EH (cell line): ENCODE measurements at places on chromosomes 5 and 9.

GRCh38 chr5:153964880-153965645, 73.6 kb downstream of the FAM114A2 start:
- DNase-seq = peak; percentile 73

- no peak for DNase-seq
Observed at GRCh38 chr5:157273131-157273556, 7.2 kb downstream of the CYFIP2 start.

DNA sequence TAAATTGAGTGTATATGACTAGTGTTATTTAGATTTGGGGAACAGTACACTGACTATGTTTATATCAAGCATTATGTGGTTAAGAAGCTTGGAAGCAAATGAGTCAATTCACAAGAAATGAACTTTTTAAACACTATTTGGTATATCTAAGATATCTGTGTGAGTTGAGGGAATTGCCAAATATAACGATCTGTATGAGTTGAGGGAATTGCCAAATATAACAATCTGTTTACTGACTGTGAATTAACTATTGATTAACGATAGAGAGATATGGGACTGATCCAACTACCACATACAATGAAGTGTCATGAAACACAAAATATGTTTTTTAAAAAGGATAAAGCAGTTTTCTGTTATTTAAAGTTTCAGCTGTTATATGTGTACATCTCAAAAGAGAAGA, 301.4 kb downstream of the TENT4A start:
- no peak for DNase-seq

- DNase-seq = no peak
Observed at GRCh38 chr5:112697322-112697721, 40.4 kb upstream of the APC start.

- no peak for DNase-seq
Observed at GRCh38 chr5:176908675-176909368, 9.7 kb upstream of the HK3 start.

- DNase-seq = no peak
Observed at GRCh38 chr5:145984072-145984471, 47.7 kb downstream of the SH3RF2 start.

- DNase-seq = peak; percentile 1
Observed at GRCh38 chr5:90289837-90290236, 119.7 kb downstream of the CETN3 start.

- DNase-seq = peak; percentile 31
Observed at GRCh38 chr9:121771418-121771817, 120.0 kb downstream of the DAB2IP start.

GRCh38 chr5:128626536-128627090, 88.6 kb upstream of the FBN2 start:
- no peak for DNase-seq

DNA sequence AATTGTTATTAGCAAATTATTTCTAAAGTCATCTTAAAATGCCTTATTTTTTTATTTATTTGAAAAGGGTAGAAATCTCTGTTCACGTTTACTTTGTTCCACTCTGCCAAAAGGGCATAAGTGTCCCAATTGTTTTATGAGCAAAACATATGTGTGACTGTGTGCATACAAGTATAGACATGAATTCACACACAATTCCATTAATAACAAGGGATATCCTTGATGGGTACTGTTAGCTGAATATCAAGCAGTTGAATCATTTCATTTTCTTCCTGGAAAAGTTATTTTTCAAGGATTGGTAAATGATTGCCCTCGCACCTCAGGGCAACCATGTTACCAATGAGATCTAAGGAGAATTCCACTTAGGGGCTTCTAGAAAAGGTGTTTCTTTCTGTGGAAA, 92.1 kb upstream of the TAF11L2 start:
- DNase-seq = no peak

DNA sequence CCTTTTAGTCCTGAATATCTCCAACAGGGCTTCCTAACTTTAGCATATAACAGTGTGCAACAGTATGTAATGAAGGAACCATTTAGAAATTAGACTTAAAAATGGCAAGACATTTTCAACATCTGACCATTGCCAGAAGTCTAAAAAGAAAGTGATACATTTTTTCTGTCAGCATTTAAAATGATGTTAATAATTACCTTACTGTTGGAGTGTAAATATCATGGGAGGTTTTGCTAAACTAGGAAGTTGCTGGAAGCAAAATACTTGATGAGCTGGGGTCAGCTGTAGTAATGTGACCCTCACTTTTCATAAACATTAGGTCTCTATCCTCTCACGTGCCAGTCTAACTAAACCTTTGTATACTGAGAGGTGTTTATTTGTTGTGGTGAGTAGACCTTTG, 68.8 kb downstream of the NTRK2 start:
- DNase-seq = no peak

DNA sequence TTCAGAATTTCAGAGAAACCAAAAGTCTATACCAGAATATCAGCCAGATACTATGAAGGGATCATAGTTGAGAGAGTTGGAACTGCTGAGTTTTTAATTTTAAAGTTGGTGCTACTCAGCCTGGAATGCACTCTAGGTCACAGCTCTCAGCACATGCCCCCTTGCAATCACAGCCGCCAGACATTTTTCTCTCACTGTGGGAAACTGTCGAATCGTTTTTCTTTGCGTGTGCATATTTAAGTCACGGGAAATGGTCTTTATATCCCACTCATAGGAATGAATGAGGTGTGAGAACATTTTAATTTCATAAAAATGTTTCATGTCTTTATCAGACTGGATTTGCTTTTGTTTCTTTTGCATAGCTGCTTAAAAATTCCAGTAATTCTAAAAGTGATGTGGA, 12.2 kb upstream of the SPDL1 start:
- peak; percentile 24 for DNase-seq

DNA sequence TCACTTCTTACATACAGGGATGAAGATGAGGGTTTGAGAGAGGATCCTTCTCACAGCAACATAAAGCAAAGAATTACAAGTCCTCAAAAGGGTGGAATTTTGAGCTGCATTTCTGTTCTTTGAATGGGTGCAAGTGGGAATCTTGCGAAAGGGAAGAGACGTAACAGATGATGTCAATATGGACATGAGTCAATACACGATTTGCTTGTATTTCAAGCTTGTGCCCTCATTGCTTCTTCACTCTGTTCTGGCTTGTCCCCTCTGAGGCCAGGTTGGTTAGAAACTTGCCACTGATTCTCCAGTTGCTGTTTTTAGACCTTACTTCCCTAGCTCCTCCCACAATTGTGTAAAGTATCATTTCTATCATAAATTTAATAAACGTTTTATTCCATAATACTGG, 104.8 kb upstream of the CLINT1 start:
- no peak for DNase-seq

DNA sequence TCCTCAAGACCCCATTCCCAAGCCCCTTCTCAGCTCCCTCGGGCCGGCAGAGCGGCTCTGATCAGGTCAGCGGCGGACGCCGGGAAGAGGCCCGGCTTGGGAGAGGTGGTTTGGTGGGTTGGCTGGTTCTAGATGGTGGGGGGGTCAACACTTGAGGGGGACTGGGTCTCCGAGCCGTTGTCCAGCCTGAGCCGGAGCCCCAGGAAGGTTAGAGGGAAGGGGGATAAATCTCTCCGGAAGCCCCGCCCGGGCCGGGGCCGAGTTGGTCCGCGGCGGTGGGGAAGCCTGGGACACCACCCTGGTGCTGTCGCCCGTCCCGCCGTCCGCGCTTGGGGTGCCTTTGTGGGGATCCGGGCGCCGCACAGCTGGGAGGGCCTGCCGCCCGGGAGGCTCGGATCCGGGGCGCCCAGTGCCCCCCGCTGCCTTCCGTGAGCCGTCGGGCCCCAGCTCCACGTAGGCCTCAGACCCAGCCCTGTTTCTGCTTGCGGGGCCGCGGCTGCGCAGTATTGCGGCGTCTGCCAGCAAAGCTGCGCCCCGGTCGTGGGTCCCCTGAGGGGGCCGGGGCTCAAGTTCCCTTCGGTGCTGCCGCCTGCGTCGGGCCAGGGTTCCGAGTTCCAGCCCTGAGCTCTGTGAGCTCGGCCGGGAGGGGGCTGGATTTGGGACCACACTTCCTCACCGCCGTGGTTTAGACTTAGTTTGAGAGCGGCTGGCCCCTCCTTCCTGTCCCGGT, 542 bp upstream of the TRIM52 start:
- DNase-seq = peak; percentile 81

DNA sequence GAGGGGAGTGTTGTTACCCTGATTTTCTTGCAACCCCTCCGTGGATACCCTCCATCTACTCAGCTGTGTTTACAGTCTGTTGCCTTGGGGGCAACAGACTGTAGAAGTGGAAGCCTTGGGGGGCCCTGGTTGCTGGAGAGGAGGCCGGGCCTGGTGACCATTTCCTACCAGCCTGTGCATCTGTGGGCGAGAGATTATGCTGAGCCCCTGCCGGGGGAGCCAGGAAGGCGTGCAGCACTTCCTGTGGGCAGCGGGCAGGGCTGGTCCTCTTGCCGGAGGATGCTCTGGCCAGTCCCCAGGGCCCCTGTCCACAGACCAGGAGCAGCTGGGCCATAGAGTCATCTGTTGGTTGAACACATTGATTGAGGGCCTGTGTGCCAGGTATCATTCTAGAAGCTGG, 11.1 kb downstream of the ERGIC1 start:
- DNase-seq = no peak

- DNase-seq = no peak
Observed at GRCh38 chr9:133888809-133889491, 103.2 kb downstream of the VAV2 start.

- peak; percentile 66 for DNase-seq
Observed at GRCh38 chr5:111859533-111860270, 102.7 kb upstream of the NREP start.

DNA sequence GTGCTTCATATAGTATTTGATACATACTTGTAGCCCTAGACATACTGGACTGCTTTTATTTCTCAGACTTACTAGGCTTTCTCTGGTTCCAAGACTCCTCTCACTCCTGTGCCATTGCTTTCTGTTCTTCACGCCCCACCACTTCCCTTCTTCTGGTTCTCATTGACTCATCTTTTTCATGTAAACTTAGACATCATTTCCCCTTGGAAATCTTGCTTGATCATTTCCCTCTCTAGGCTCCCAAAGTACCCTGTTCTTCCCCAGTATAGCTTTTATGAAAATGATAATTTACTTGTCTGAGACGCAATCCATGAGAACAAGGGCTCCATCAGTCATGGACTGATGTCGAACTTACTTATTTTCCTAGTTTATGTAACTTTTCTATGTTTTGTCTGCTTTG, 83.5 kb downstream of the TLR4 start:
- DNase-seq = peak; percentile 14

DNA sequence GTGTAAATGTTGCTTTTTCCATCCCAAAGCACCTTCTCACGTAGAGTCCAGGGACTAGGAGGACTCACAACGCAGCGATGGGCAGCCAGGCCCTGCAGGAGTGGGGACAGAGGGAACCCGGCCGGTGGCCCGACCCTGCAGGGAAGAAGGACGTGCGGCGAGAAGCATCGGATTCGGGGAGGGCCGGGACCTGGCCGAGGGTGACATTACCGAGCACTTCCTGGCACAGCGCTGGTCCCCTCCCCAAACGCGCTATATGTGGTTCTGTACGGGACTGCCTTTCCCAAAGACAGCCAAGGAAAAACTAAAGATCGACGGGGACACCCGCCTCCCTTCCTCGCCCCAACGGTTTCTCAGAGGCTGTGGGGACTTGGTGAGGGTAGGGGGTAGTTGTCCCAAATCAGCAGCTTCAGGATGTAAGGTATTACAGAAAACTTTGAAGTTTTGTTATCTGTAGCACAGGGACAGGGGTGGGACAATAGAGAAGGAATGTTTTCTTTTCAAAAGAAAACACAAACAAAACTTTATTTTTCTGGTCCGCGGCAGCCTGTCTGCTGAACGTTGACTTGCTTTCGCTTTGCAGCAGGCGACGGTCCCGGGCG, 887 bp upstream of the MAP3K1 start:
- peak; percentile 23 for DNase-seq

DNA sequence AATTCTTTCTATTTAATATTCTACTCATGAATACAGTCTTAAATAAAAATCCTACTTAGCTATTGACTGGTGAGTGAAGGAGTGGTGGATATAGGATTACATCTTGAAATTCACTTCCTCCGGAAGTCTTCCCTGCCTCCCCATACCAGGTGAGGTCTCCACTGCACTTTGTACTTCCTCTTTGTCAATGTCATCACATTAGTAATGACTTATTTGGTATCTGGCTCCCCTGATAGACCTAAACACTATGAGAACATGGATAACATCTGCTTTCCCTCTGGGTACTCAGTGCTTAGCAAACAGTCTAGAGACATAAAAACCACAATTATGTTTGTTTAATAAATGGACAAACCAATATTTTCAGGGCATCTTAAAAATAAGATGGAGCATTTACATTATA, 532.1 kb downstream of the PDE4D start:
- DNase-seq = no peak

- DNase-seq = no peak
Observed at GRCh38 chr9:129548571-129549135, 72.2 kb downstream of the C9orf50 start.

DNA sequence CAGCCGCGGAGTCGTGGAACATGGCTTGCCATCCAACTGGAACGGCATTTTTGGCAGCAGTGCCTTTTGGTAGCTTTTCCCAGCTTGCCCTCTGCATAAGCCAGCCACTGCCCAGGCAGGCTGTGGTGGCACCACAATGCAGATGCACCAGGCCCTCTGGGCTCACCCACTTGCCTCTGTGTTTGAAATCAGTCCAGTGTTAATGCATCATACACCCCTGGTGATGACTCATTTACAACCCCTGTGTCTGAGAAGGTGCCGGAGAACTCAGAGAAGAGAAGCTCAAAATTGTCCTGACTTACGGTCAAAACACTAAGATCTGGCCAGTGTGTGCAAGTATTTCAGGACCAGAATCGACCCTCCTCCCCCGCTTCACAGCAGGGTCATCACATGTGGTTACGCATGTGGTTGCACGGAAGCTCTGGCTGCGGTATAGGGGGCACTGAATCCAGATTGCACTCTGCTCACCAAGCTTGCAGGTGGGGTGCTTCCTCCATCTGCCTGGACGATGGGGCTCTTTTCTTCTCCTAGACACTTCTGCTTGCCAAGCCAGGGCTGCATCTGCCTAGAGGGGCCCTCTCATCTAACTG, 66.5 kb upstream of the SMIM15 start:
- DNase-seq = peak; percentile 25

DNA sequence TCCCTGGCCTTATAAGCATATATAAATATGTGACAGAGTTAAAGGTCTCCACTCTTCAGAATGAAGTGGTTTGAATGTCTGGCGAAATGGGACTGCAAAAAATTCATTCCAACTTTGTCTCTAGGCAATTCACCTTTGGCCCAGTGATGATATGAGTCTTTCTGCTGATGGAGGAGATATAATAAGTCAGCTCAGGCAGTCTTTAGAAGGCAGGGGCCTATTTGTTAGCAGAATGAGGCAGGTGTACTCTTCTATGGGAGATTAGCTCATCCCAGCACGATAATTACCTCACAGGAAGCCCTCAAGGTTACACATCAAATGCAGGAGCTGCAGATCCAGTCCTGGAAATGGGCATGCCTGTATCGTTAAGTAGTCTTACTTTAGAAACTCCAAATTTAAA, 300.5 kb downstream of the NR2F1-AS1 start:
- DNase-seq = no peak

DNA sequence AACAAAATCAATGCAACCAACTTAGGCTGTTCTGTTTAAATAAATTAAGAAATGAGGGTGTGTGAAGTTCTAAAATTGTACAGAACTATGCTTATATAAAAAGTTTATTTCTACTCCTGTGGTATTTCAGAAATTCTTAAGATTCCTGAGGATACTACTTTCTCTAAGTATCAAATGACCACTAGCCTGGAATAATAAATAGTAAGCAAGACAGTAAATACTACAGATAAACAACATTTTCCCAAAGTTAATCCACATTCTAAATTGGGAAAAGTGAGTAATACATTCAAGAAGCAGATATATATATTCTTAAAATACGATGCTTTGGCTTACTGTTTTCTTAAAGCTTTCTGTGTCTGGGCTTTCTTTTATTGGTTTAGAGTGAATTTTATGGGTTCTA, 29.5 kb downstream of the CCNH start:
- peak; percentile 80 for DNase-seq
